Stimulated activated CD4-positive, alpha-beta T cell treated with anti-CD3 and anti-CD28 coated beads, Interleukin-1b, Interleukin-23, amount 100 ng/mL, for 1 hour (primary cell): ENCODE measurements at places on chromosomes 7 and 10.
A peak's percentile ranks its signal among the peaks of the same experiment; 100 is the strongest.

DNA sequence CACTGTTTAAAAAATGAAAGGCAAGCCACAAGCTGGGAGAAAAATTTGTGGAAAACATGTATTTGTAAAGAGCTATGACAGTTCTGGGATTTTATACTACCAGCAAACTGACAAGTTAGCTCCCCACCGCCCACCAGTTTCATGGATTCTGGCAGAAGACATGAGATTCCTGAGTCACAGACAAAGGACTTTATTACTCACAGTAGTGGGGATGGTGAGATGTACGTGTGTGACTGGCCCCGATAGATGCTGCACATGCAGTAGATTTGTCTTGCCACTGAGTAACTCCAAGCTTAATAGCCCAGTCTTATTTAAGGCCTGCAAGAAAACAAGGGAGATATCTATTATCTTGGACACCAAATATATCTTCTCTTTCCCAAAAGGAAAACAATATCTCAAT, 281.7 kb downstream of the AHR start:
- no peak for DNase-seq

GRCh38 chr7:12643001-12643643, 44.3 kb upstream of the ARL4A start:
- DNase-seq, result no peak

GRCh38 chr10:76543655-76544054, 1094.0 kb downstream of the KCNMA1 start:
- no peak for DNase-seq

DNA sequence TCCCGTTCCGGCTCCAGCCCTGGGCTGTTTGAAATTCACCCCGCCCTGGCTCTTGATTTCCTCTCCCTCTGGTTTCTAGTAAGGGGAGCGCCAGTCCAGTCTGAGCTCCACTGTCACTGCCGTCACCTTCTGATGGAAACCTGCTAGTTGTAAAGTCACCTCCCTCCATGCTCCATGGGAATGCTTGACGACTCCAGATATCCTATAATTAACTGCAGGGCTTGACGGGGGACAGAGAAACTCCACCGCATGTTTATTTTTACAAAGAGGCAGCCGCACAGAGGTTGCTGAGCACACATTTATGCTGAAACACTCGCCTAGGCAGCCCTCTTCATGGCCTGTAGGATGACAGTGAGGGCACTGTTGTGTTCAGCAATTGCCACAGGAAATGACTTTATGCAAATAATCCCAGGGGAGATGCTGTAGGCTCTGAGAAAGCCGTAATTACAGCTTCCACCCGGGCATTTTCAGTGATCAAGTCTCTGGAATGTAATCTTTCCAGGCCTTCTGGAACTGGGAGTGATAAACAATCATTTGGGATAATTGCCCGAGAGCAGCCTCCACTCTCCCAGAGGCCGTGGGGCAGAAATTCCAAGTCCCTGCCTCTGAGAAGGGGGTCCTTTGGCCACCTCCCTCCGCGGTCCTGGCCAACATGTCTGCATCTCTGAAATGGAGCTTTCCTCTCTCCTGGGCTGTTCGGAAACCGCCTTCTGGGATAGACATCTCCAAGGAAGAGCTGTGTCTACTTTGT, 300.5 kb downstream of the KLF6 start:
- no peak for DNase-seq

DNA sequence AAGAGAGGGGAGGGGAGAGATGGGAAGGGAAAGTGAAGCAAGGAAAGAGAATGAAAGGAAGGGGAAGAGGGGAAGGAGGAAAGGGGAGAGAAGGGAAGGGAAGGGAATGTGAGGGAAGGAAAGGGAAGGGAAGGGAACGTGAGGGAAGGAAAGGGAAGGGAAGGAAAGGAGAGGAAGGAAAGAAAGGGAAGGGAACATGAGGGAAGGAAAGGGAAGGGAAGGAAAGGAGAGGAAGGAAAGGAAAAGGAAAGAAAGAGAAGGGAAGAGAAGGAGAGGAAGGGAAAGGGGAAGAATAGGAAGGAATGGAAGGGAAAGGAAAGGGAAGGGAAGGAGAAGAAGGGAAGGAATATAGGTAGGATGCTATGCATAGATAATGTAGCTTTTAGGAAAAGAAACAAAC, 139.7 kb upstream of the PTER start:
- no peak for DNase-seq

DNA sequence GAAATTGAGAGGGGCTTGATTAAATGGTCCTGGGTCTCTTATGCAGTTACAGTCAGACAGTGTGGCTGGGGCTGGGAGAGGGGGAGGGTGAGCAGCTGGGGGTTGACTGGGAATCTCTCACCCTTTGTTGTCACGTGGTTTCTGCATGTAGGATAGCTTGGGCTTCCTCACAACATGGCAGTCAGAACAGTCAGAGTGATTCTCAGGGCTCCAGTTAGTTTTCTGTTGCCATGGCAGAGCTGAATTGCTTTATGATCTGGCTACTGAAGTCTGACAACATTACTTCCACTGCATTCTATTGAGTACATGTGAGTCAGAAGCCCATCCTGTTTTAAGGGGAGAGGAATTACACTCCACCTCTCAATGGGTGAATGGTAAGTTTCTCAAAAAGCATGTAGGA, 102.7 kb downstream of the WDR11 start:
- no peak for DNase-seq

- DNase-seq, result no peak
These were observed 83.5 kb upstream of the INHBA start for GRCh38 chr7:41786404-41786803.

- no peak for DNase-seq
These were observed 9.6 kb downstream of the PYROXD2 start for GRCh38 chr10:98405422-98405821.

GRCh38 chr7:155713384-155713783, 68.9 kb downstream of the RBM33 start:
- no peak for DNase-seq

- no peak for DNase-seq
These were observed 2.0 kb downstream of the SEMA3D start for GRCh38 chr7:85184599-85185423.

DNA sequence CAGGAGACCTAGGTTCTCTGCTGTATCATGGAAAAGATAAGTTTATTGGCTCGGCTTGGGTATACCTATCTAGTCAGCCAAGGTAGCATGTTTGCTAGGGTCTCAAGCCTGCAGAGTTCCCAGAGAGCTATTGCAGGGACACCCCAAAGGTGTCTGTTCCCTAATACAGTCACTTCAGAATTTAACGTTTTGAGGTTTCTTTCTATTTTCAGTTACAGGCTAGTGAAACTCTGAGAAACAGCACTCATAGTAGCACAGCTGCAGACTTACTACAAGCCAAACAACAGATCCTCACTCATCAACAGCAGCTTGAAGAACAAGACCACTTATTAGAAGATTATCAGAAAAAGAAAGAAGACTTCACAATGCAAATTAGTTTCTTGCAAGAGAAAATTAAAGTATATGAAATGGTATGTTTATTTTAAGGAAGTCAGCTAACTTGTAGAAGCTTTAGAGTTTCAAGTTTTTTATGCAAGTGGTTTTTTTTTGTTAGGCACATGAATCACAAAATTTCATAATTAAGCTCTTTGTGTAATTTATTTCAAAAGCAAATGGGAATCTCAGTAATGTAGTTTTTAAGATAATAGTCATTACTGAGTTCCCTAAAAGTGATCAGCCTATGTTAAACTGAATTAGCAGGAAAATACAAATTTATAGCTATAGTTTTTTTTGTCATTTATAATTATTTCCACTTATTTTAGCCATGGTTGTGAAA, 54.9 kb downstream of the AKAP9 start:
- no peak for DNase-seq

DNA sequence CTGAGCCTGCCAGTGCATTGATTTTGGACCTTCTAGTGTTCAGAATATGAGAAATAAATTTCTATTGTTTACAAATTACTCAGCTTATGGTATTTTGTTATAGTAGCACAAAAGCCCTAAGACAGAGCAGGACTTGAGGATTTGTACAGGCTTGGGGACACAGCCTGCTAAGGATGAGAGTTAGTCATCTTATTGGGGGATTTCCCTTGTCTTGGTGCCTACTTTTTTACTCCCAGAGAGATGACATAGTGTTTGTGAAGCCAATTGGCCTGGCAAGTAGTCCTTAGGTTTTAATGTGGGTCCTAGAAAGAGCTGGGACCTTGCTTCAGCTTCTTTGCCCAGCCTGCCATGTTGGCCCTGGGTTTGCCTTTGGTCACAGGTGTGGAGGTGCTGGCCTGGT, 364.0 kb downstream of the REEP3 start:
- no peak for DNase-seq

DNA sequence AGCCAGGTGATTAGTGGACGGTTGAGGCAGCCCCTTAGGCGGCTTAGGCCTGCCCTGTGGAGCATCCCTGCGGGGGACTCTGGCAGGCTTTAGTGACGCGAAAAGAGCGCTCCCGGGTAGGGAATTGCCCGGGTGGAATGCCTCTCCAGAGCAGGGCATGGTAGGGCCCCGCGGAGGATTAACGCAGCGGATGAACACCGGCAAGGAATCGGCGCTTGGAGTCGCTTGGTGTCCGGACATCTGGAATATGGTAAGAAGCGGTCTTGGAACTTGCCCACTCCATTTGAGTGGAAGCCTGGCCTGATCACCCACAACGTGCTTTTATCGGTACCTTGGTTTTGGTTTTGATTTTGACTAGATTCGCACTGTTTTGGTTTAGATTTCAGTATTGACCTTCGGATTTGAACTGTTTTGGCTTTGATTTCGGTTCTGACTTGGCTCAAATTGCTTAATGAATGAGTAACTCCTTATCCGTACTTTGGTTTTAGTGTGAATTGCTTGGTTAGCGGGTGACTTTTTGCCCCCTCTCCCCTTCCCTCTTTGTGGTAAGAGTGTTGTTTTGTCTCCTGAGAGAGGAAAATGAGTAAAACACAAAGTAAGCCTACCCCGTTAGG, 24.2 kb upstream of the CHST3 start:
- DNase-seq, result no peak

DNA sequence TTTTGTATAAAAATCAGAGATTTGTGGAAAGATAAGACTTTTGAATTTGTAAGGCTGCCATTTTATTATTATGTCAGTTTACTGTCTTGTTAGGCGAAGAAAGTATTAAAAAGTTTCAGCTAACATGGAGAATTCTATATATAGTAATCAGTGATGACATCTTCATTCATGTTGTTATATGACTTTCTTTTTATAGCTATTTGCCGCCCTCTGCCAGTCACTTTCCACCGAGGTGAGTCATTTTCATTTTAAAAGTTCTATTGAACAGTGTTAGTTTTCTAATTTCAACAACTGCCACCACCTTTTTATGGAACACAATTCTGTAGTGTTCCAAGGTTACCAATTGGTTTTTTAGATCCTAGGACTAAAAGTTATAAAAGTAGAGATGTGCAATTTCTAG, 11.8 kb downstream of the CUTC start:
- no peak for DNase-seq

DNA sequence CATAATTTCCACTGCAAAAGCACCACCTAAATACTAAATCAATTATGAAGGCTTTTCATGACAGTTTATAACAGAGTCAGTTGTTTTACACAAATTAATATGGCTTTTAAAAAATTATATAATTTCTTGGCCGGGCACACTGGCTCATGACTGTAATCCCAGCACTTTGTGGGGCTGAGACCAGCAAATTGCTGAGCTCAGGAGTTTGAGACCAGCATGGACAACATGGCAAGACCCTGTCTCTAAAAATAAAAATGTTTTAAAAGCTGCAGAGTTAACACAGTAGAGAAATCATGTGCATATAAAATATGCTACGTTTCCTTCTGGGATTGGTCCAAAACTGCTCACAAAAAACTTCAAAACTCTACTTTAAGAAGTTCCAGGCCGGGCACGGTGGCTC, 43.6 kb upstream of the EIF4H start:
- DNase-seq, result no peak

GRCh38 chr10:62816331-62817120, at the start of gene EGR2:
EGR2 (minus strand) TSS chr10:62816366; CDS start chr10:62816029, 337 bp downstream.
- DNase-seq, result peak; percentile 85

DNA sequence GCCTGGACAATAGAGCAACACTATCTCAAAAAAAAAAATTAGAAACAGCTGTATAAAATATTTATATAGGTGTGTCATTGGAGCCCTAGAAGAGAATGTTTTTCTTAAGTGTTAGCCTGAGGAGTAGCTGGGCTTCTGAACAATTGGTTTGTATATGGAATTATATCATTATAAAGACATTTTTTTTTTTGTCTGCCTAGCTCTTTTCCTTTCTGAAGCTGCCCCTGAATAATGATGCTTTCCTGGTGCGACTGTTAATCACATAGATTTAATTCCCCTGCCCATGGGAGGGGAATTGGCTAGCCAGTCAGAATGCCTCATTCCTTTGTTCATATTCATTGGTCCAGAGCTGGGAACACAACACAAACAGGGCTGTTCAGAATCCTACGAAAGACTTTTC, 13.9 kb upstream of the ABCC2 start:
- DNase-seq, result no peak

DNA sequence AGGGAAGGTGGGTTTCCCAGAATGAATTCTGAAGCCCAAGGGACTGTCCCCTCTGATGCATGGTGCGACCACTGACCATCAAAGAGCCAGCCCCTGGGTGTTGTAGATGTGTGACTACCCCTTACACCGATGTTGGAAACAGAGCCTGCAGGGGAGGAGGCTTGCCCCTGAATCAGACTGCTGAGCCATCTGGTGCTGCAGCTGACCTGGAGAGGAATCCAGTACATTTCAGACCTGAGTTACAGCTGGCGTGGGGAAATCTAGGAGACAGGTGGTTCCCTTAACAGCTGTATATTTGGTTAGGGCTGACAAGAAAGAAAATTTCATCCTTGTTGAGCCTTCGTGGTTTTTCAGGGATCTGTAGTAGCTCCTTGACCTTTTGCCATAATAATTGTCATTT, 195.5 kb downstream of the CELF2 start:
- DNase-seq, result no peak

DNA sequence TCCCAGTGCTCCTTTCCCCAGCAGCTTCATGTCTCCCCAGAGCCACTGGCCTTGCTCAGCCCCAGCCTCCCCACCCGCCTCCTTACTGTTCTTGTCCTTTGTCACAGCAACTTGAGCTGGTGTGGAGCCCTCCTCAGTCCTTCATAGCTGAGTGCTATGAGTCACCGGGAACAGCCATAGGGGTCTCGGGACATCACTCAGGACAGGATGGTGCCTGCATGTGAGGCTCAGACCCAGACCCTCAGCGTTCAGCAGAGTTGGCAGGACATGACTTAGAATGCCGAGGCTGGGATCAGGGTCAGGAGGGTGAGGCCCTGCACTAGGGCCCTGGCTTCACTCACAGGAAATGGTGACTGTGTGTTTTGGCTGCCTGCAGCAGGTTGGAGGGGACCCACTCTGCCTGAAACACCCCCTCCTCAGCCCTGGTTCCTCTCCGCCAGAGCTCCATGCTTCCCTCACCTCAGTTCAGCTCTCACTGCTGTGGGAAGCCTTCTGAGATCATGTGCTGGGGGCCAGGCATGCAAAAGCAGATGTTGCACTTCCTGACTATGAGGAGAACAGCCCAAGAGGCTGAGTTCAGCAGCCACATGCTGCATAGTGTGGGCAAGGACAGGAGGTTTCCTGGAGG, 40.7 kb upstream of the GJD4 start:
- no peak for DNase-seq

GRCh38 chr7:153327683-153328082, 568.1 kb downstream of the ACTR3B start:
- DNase-seq, result no peak

DNA sequence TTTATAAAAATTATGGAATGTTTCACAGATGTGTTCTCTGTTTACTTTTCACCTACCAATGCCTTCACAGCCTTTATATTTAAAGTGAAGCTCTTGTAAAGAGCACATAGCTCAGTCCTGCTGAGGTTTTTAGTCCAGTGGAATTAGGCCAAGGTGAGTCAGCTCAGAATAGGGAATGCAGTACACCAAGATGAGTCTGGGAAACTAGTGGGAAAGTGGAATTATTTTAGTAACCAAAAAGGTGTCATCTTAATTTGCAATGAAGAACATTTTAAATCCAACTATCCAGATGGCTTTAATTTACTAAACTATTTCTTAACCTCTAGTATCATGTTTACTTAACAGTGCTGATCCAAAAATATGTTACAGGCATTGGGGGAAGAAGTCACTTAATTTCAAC, 236.3 kb upstream of the CTBP2 start:
- DNase-seq, result no peak
